ENCODE measurements at places on chromosomes 6 and 20.

GRCh38 chr20:46735436-46735835, 26.0 kb downstream of the SLC2A10 start:
- DNase-seq: no peak

DNA sequence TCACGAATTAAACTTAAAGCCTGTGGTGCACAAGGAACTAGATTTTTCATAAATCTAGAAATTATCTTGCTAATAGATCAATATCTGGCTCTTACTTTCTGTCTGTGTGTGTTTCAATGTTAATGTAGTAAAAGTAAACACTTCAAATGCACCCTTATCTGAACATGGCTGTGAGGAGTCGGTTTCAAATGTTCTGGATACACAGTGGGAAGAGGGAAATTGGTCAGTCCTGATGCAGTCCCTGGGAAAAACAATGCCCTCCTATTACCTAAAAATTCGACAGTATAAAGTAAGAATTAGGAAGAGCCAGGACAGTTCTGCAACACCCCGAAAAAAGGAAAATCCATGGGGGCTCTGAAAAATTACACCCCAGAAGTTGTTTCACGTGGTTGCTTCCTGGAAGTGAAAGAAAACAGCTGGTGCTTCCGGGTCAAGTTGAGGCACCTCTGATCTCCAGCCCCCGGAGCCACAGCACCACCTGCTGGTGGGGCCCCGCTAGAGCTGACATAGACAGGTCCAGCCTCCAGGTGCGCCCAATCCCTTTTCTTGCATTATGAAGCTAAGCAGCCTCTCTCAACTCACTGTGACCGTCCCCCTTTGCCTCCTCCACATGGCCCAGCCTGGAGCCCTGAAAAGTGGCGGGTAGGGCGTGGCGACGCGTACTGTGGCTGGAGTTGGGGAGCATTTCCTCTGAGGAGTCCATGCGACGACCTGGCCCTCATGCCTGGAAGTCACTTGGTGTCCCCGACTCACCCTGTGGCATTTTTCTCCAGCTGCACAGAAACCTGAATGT, 8.3 kb downstream of the SEMG2 start:
- DNase-seq: peak; percentile 76

DNA sequence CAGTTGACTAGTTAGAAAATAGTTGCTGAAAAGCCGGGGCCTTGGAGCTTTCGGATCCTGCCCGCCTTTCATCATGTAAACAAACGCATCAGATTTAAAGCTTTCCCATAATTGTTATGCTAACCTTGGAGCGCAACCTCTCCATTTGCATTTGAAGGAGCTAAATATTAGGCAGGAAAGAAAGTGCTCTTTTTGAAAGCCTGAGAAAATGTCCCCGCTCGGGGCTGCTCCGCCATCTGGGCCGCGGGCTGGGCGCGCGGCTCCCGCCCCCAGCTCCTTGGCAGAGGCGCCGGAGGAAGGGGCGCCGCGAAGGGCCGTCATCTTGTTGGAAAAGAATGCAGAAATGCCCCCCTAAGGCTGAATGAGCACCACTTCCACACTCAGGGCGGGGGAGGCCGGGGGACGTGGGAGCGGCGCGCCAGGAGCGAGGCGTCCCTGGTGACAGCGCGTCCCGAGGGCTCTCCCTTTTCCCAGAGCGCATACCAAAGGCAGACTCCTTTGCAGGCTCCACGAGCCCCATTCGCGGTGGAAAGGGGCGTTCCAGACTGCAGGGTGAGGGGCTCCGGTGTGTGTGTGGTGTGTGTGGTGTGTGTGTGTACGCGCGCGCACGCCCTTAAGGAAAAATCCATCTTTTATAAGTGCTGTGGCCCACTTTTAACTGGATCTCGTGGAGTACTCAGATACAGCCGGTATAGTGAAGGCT, 145.6 kb upstream of the ID4 start:
- DNase-seq: no peak

DNA sequence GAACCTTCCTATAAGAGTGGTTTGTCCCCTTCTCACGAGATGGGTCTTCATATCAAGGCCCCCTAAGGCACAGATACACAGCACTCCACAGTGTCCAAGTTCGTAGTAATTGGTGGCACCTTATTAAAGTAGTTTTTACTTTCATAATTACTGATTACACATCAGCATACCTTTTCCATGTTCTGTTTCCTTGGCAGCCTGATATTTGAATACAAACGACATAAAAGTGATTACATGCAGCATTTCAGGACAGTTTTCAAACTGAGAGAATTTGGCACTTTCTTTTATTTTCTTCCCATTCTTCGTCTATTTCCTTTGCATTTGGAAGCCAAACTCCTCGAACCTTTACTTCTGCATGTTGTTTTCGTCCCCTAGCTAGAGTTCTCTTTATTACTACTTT, 139.7 kb downstream of the MTHFD1L start:
- no peak for DNase-seq

- DNase-seq: no peak
These were observed 27.1 kb upstream of the ZNF318 start for GRCh38 chr6:43396408-43397149.

- no peak for DNase-seq
These were observed 22.6 kb downstream of the NEDD9 start for GRCh38 chr6:11209906-11210305.

- no peak for DNase-seq
These were observed 25.0 kb upstream of the RNF144B start for GRCh38 chr6:18362058-18362561.

GRCh38 chr20:30484749-30485070, 772.8 kb upstream of the DEFB115 start:
- no peak for DNase-seq

DNA sequence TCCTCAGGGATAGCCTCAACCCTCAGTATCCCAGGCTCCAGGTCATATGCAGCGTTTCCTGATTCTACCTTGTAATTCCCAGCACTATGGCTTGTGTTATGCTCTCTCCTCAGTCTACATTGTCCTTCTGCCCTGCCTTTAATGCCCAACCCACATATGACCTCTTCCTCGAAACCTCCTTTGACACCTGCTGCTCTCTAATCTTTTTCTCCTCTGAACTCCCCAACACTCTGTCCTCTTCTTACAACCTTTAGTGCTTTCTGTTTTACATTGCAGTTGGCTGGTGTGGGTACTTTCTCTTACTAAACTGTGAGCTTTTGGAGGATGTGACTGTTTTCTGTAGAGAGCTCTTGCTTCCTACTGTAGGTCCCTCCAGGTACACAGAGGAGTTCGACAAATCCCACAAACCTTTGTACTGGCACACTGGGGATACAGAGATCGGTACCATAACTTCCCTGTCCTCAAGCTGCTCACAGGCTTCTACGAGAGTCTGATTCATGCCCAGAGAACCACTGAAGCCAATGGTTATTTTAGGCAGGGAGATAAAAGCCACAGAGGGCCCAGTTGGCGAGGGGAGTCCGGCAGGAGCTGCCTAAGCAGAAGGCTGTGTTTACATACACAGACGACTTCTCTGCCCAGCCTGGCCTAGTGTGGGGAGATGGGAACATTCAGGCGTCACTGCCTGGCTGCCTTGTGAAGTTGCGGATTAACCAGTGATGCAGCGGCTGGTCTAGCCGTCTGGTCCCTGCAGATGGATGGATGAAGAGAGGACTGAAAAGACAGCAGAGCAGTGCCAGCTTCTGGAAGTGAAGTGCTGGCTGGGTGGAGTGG, 8.4 kb upstream of the EPB41L1 start:
- no peak for DNase-seq

- no peak for DNase-seq
These were observed 293.5 kb downstream of the UTRN start for GRCh38 chr6:144578385-144579350.

- no peak for DNase-seq
These were observed 15.2 kb upstream of the SPAG4 start for GRCh38 chr20:35600176-35600992.

DNA sequence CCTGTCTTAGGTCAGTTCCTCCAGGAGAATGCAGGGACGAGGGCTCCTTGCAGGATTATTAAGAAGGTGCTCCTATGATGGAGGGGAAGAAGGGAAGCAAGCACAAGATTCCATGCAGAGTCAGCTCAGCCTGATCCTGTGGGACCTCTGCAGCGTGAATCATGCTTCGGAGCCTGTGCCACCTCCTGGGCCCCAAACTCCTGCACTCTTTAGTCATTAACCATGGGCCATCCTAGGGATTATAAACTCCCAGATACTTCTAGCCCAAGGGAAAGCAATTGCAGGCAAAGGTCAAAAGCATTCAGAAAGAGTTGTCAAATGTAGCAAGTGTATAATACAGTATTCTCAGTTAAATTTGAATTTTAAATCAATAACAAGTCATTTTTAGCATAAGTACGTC, 208.7 kb upstream of the PMEPA1 start:
- no peak for DNase-seq

DNA sequence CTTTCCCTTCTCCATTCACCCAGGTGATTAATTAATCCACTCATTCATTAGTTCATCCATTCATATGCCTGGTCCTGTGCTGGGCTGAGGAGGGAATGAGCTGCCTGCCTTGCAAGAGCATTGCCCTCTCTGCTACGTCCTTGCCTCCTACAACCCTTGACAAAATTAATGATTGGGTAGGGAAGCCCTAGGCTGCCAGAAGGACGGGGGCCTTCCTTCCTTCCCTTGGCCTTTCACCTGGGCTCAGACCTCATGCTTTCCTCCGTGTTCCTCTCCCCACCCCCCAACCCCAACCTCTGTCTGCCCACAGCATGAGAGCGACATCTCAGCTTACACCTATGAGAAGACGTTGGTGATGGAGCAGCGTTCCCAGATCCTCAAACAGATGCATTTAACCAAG, 25.6 kb downstream of the SLC12A5 start:
- no peak for DNase-seq

DNA sequence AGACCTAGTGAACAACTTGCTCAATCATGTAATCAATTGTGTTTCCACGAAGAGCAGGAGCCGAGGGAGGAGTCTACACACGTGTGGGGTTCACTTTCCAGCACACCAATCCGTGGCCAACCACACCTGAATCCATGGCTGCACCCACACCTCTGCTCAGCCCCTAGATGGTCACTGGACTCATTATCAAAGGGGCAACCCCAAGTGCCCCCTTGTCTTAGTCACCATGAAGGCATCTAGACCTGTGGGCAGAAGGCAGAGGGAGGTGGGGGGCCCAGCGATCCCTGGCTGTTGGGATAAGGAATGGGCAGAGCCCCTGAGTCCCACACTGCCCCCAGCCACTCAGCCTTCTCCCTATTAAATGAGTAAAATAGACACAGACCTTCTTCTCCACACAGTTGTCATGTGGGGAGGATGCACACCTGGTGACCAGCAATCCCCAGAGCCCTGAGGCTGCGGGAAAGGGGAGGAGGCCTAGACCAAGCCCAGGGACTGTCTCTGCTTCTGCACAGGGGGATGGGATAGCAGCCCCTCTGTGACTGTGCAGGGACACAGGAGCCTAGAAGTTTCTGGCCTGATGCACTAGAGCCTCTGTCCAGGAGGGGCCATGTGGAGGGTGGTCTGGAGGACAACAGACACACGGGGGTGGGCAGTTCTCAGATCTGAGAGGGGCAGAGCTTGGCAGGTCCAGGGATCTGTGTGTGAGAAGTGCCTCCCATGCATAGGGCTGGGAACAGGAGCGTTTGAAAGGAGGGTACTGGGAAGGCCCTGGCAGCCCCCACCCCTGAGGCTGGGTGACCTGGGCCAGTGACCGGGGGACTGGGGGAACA, 1.9 kb upstream of the RAET1L start:
- peak; percentile 14 for DNase-seq

GRCh38 chr20:63132715-63133471, 83.0 kb downstream of the YTHDF1 start:
- DNase-seq: no peak

GRCh38 chr6:4896401-4896800, 107.4 kb downstream of the RPP40 start:
- no peak for DNase-seq

DNA sequence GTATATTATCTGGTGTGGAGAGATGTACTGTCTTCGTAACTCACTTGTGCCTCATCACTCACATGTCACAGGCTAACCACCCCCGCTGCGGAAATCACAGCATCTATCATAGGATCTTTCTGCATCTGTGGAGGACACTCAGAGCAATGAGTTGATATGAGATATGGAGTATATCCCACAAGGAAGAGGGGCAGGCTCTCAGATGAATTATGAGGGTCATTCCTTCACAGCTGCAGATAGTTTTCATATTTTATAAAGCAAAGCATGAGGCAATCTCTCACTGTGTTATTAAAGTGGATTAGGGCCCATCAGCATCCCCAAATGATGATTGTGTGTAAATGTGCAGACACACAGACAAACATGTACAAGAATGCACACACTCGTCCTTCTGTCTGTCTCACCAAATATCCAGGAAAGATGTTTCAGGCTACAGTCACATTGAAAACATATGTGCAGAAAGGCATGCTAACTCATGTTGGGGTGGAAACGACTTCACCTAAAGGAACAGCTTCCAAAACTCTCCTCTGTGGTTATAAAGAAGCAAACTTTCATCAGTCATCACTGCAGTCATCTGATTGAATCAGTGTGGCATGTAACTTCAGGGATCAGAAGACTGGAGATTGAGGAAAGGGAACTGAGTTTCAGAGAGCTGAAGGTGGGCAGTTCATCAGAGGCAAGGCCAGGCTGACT, 164.7 kb downstream of the FOXC1 start:
- no peak for DNase-seq

- no peak for DNase-seq
These were observed 43.9 kb upstream of the NOL4L start for GRCh38 chr20:32628960-32629530.

DNA sequence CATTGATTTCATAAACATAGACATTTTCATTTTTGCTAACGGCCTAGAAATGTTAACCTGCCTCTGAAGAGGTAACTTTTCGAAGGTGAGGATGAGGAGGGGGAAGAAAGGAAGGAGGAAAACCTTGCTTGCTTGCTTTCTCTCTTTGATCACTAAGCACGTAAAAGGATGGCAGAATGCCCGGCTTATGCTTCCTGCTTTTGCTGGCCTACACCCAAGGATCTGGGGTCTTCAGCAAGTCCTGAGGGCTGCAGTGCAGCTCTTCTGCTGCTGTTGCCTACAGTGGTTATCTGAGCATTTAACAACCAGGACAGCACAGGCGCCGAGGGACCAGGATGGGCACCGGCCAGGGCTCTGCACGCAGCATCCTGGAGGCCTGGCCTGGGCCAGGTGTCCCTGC, 150.8 kb upstream of the TAB2 start:
- no peak for DNase-seq

GRCh38 chr20:36812594-36813463, 39.3 kb upstream of the DSN1 start:
- DNase-seq: no peak

All from activated T-cell treated with anti-CD3 and anti-CD28 coated beads, Interleukin-2, amount 50 U/mL, for 48 hours (primary cell).